Breast epithelium (tissue), 4 donors: ENCODE measurements at places on chromosomes 5 and 9. TPM values are rescaled to one million over a fixed set of nuclear protein-coding genes. Genes with fewer than 3 reads are reported as not detected.

DNA sequence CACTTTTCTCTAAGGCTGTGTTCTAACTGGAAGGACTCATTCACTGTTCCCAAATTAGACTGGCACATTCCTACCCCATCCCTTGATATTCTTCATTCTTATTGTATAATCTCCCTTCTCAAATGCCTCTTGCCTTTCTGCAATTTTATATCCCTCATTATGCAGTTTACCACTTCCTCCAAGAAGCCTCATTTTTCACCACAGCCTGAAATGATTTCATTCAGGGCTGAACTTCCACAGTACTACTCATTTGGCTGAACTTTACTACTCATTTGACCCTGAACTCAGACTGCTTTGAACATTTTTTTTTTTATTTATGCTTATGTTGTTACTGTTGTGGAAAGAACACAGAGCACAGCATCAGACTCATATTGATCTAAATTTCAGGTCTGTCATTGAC lies 32.7 kb downstream of the GRIA1 start:
- H3K36me3 ChIP-seq, result no peaks in the 10 kb centered on the region
- DNase-seq, result no peak
- H3K4me1 ChIP-seq, result no peaks in the 10 kb centered on the region
- no peak overlapping the region for H3K27ac ChIP-seq

DNA sequence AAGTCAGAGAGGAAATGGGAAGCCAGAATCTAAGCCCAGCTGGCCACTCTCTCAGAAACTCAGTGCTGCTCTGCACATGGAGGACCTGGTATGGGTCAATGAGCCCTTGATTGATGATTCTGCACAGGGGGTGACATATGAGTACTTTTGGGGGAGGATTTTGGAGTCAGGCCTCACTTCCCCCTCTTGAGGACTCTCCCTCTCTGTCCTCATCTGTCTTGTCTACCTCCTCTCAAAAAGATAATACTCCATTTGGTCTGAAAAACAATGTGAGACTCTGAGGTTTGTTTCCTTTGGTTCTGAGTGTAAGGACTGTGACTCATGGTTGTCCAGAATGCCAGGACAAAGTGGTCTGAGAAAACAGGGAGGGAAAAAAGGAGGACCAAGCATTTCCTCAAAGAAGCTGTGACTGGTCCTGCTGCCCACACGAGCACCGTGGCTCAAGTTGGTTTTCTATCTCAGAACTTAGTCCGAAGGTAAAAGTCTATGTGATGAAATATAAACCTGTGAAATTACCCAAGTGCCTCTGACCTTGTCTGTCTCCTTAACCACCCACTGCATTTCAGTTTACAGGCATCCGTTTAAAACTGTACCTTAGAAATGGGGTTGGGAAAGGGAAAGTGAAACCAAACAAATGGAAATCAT lies 11.1 kb downstream of the TTC39B start:
- DNase-seq, result no peak
- peak overlapping the region; percentile 42 for H3K4me3 ChIP-seq
- no peaks in the 10 kb centered on the region for H3K27me3 ChIP-seq
- peak overlapping the region; percentile 90 for H3K27ac ChIP-seq

The TUBB4B gene
- total RNA-seq, result 112 TPM

DNA sequence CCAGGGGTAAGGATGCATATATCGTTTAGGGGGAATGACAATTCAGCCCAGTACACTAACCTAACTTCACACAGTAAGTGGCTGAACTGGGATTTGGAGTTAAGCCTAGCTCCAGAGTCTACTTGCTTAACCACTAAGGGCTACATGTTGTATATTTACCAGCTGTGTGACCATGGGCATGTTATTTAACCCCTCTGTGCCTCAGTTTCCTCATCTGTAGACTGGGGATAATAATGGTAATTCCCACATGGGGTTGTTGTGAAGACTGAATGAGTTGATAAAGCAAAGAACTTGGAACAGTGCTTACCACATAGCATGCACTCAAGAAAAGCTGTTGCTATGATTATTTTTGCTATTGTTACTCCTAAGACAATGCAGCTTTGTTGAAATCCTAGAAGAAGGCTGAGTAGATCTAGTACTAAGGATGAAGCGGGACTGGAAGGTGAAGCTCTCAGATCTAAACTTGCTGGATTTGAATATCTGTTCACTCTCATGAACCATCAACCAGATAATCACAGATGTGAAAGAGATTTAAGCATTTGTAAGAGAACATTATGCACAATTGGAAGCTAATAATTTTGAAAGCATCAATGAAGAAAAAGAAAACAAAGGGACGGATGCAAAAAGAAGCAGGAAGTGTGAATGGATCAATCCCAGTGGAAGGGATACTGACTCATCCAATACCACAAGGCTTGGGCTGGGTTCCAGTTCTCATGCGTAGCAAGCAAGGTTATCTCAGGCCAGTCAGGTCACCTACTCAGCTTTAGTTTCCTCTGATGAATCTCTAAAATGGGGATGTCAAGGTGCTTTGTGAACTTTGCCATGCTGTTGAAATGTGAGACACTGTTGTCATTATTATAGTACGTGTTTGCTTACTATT lies 78.5 kb upstream of the TBC1D2 start:
- no peak overlapping the region for H3K4me3 ChIP-seq
- DNase-seq, result no peak
- no peaks in the 10 kb centered on the region for H3K4me1 ChIP-seq
- H3K27me3 ChIP-seq, result no peaks in the 10 kb centered on the region

The PCDHA7 gene
- 1.3 TPM for total RNA-seq

DNA sequence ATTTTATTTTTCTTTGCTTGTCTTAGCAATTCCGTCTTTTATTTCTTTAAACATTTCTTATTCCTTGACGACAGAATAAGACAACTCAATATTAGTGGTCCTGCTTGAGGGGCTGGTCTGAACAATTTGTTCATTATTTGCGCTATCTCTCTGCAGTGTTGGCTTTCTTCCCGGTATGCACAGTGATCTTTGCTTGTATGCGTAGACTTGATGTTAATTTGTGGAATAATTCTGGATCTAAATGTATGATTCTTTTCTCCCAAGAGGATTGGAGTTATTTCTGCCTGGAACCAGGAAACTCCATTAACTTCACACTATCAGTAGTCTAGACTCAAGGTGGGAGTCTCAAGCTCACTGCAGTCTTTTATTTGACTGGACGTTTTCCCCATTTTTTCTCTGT lies 80.4 kb downstream of the KDM4C start:
- no peak overlapping the region for H3K27ac ChIP-seq
- H3K4me3 ChIP-seq, result no peak overlapping the region
- H3K27me3 ChIP-seq, result no peaks in the 10 kb centered on the region
- H3K36me3 ChIP-seq, result peaks cover 2% of the 10 kb centered on the region

- H3K36me3 ChIP-seq, result no peaks in the 10 kb centered on the region
- no peak overlapping the region for H3K27ac ChIP-seq
- no peaks in the 10 kb centered on the region for H3K4me1 ChIP-seq
- no peak overlapping the region for H3K4me3 ChIP-seq
These were observed 153.1 kb downstream of the HSD17B3 start for GRCh38 chr9:96148634-96149532.

DNA sequence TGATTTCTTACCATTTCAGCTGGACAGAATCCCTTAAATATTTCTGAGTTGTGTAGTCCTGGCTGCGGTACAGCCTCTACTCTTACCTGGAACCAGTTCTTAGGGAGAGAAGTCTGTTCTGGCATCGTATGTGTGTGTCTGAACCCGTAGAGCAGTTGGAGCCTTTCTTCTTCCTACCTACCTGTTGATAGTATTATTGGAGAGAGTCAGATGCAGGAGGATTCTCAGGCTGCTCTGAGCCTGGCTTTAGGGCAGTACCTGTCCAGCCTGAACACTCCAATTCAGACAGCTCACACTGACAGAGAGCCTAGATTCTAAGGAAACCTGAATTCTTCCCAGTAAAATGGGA lies 190.1 kb downstream of the CD180 start:
- no peaks in the 10 kb centered on the region for H3K36me3 ChIP-seq
- H3K4me3 ChIP-seq, result no peak overlapping the region
- DNase-seq, result no peak
- H3K27me3 ChIP-seq, result no peaks in the 10 kb centered on the region

DNA sequence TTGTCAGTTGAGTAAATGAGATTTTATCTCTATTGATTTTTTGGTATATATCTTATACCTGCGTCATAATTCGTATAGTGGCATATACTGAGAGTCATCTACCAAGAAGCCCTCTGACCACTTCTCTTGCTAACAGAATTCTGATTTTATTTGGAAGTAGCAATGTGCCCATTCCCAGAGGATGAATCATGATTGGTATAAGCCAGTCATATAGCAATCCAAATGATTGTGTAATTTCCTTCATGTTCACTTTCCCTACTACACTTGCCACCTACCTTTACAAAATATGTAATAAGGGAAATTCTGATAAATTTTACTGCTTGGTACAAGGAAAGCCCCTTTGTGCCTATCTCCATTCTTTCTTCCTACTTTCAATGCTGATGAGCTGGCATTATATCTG lies 16.1 kb upstream of the ZNF462 start:
- H3K4me1 ChIP-seq, result no peaks in the 10 kb centered on the region
- H3K27me3 ChIP-seq, result no peaks in the 10 kb centered on the region
